Fibroblast of lung (primary cell): ENCODE measurements at places on chromosomes 5 and 9. TPM values are rescaled to one million over a fixed set of nuclear protein-coding genes. Genes with fewer than 3 reads are reported as not detected.
A peak's percentile ranks its signal among the peaks of the same experiment; 100 is the strongest.

The ZBTB26 gene
- polyA plus RNA-seq: 3.8 and 7.9 TPM in 2 replicates

GRCh38 chr5:79133657-79134451 is 22.2 kb downstream of the BHMT start:
- H3K27me3 ChIP-seq: no peaks in the 10 kb centered on the region
- DNase-seq: peak; percentile 94
- peak overlapping the region; percentile 59 for H3K27ac ChIP-seq
- H3K4me1 ChIP-seq: peaks cover 6% of the 10 kb centered on the region
- peak overlapping the region; percentile 51 for H3K4me3 ChIP-seq
- H3K36me3 ChIP-seq: no peaks in the 10 kb centered on the region

- H3K36me3 ChIP-seq: no peaks in the 10 kb centered on the region
- H3K4me1 ChIP-seq: no peaks in the 10 kb centered on the region
- H3K27ac ChIP-seq: no peak overlapping the region
- no peaks in the 10 kb centered on the region for H3K27me3 ChIP-seq
These were observed 2208.1 kb upstream of the WWC1 start for GRCh38 chr5:166083183-166083959.

DNA sequence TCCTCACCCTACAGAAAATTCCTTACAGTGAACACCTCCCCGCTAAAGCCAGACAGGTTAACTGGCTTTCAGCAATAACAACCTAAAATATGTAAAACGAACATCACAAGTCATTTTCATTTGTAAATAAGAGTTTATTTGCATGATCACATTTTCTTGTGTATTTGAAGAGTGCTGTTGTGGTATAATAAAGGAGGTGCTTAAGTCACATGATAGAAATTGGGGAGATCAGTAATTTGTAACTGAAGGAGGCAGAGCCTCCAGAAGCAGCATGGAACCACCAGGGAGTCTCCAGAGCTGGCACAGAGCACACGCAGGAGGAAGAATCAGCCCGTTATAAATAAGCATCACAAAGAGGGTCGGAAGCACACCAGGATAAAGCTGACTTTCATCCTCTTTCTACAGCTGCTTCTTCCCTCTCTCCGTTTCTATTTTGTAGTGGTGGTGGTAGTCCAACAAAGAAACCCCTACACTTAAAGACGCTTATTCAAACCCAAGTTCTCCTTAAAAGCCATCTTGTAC is 210.6 kb downstream of the MAPKAP1 start:
- H3K36me3 ChIP-seq: no peaks in the 10 kb centered on the region
- no peak for DNase-seq
- no peak overlapping the region for H3K27ac ChIP-seq

- peak overlapping the region; percentile 76 for H3K4me3 ChIP-seq
- H3K27ac ChIP-seq: peak overlapping the region; percentile 76
- H3K4me1 ChIP-seq: peaks cover 6% of the 10 kb centered on the region
- no peak for DNase-seq
- no peaks in the 10 kb centered on the region for H3K27me3 ChIP-seq
These were observed 670 bp upstream of the PURA start for GRCh38 chr5:140113180-140113698.

DNA sequence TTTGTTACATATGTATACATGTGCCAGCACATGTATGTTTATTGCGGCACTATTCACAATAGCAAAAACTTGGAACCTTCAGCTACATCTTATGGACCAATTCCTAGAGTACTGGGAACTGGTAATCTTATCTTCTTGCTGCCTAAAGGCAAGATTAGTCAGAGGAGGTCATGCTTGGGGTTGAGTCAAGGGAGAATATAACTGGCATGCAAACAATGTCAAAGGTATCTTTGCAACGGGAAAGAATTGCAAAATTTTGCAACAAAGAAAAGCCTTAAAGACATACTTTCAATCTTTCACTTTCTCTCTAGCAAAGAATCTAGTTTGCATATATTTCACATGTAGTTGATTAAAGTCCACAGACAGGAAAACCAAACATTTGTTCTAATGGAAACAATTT is 145.2 kb downstream of the EDIL3 start:
- H3K27me3 ChIP-seq: no peaks in the 10 kb centered on the region
- DNase-seq: peak; percentile 73
- H3K4me3 ChIP-seq: no peak overlapping the region

- H3K27ac ChIP-seq: peak overlapping the region; percentile 18
- H3K4me3 ChIP-seq: no peak overlapping the region
- no peaks in the 10 kb centered on the region for H3K27me3 ChIP-seq
These were observed 22.3 kb downstream of the PSMB7 start for GRCh38 chr9:124392871-124393460.
